ENCODE measurements at places on chromosomes 2 and 18.
A peak's percentile ranks its signal among the peaks of the same experiment; 100 is the strongest.

DNA sequence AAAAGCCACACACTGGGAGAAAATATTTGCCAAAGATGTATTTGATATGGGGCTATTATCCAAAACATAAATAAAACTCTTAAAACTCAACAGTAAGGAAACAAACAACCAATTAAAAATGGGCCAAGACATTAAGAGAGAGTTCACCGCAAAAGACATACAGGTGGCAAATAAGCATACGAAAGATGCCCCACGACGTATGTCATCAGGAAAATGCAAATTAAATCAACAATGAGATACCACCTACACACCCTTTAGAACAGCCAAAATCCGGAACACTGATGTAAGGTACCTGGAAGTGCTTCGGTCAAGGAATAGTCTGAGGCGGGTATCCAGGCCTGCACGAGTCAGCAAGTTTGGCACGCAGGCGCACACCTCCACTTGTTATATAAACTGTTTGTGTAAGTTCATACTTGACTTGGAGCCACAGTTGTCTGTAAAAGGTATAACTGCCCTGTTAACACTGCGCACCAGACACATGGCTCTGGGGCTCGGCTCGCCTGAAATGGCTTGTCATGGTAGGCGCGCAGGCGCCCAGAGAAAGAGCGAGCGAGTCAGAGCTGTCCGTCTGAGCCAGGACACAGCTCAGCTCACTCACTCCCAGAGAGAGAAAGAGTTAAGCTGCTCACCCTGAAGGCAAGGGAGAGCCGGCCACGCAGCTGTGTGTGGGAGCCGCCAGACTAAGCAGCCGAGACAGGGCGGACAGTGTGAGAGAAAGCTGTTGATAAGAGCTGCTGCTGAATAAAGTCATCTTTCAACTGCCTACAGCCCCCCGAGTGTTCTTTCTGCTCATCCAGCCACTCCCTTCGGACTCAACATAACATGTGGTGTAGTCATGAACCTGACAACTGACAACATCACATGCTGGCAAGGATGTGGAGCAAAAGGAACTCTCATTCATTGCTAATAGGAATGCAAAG is 87.3 kb downstream of the HNRNPLL start:
- no peak for DNase-seq

GRCh38 chr2:219496825-219497494 is 1.7 kb upstream of the GMPPA start:
- no peak for DNase-seq

DNA sequence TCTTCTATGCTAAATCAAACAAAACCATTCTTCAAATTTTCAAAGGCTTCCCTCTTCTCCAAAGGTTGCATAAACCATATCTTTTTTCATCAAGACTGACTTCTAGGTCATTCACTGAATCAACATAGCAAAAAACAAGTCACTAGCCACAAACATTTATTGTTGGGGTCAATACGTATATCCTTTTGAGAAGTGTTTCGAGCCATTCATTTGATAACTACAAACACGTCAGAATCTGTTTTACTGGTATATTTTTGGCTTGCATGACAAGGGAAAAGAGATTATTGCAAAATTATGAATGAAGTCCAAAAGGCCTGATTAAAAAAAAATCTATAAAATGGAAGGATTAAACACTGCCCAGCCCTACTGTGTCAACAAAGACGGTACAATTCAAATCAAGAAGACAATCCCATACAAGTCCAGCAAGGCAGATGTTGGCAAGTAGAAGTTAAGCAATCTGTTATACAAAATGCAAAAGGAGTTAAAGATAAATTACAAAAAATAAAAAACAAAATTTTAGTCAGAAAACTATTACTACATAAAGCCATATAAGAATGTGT is 222.4 kb downstream of the SRBD1 start:
- DNase-seq = no peak

- no peak for DNase-seq
Observed at GRCh38 chr2:16477648-16478047, 188.0 kb downstream of the CYRIA start.

- no peak for DNase-seq
Observed at GRCh38 chr2:64924170-64924934, 64.8 kb upstream of the SLC1A4 start.

GRCh38 chr2:9799011-9799596 is 44.2 kb upstream of the TAF1B start:
- DNase-seq = no peak

- DNase-seq = no peak
Observed at GRCh38 chr2:38626326-38627035, 23.8 kb upstream of the HNRNPLL start.

DNA sequence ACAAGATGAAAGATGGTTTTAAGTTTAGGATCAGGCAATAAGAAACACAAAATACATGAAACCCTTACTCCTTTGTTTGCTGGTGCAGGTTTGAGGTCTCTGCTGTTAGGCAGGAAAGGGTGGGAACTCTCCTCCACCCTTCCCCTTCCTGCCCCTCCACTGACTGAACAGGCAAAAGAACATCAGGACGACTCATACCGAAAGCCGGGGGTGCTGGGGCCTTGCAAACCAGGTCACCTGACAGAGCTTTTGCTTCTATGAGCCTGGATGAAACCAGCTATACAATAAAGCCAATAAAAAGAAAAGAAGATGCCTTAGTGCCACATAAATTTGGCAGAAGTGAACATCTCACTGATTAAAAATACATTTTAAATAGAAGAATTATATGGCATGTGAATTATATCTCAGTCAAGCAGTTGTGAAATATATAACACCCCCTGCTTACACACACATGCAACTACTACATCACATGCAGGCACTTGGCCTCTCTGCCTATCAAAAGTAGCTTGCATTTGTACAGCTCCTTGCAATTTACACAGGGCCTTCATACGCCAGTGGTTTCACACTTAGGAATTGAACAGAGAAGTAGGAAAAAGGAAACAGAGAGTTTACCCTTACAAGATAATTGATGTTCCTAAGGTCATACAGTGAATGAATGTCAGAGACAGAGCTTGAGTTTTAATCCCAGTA is 215.1 kb upstream of the TRIB2 start:
- no peak for DNase-seq

GRCh38 chr18:61400016-61400635 is 66.9 kb downstream of the CDH20 start:
- no peak for DNase-seq

DNA sequence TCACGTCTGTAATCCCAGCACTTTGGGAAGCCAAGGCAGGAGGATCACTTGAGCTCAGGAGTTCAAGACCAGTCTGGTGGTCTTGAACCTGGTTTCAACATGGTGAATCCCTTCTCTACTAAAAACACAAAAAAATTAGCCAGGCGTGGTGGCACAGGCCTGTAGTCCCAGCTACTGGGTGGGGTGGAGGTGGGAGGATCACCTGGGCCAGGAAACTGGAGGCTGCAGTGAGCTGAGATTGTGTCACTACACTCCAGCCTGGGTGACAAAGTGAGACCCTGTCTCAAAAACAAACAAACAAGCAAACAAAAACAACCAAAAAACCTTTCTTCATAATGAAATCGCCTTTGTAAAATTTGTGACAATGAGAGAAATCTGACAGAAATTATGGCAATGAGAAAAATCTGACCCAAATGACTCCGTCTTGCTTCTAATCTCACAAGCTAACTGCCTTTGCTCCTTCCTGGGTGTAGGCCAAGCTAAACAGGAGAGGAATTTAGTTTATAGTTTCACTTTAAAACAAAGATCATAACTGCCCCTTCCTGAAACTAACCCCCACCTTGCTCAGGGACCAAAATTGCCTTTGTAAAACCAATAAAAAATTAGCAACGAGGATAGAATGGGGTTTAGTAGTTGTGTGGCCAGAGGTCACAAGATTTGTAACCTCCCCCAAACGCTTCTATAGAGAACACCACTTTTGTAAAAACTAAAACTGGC is 60.7 kb upstream of the KIF5C start:
- DNase-seq = no peak

DNA sequence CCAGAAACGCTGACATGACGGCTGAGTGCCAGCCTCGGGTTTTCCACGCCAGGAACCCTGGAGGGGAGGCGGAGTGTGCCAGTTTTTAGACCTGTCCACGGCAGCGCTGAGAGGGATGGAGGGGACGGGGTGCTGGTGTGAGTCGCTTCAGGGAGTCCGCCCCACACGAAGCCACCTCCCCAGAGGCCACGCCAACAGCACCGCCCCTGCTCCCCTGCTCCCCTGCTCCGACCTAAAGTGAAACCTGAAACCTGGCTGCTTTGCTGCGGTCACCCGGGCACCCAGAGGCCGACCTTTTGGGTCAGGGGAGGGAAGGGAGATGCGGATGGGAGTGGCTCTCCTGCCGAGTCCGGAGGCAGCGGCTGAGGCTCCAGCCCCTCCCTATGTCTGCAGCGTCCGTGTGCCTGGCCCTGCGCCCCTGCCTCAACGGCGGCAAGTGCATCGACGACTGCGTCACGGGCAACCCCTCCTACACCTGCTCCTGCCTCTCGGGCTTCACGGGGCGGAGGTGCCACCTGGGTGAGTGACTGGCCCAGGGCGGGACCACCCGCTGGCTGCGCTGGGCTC is 38.1 kb downstream of the SNED1 start:
- DNase-seq = peak; percentile 33

GRCh38 chr18:59501920-59502273 is 142.8 kb upstream of the LMAN1 start:
- DNase-seq = no peak

DNA sequence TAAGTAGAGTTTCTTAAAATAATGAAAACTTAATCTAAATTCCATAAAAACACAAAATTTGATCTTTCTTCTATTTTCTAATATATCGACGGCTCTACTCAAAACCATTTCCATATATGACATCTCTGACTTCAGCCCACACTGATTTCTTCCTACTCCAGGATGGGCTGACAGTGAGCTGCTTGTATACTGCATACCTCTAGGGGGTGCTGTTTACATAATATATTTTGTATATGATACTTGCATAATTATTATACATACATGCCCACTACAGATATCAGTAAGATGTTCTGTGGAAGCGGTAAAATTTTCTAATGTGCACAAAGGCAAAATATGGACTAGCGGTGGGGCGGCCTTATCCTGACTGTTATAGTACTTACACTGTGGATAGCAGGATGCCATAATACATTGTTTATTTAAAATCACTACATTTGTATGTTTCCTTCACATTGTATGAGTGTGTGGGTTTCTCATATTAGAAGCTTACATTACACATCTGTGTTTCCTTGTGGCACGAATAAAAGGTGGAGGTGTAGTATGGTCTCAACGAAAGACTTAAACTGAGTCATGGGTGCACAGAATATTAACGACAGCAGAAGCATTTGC is 66.1 kb upstream of the NXPH2 start:
- no peak for DNase-seq

DNA sequence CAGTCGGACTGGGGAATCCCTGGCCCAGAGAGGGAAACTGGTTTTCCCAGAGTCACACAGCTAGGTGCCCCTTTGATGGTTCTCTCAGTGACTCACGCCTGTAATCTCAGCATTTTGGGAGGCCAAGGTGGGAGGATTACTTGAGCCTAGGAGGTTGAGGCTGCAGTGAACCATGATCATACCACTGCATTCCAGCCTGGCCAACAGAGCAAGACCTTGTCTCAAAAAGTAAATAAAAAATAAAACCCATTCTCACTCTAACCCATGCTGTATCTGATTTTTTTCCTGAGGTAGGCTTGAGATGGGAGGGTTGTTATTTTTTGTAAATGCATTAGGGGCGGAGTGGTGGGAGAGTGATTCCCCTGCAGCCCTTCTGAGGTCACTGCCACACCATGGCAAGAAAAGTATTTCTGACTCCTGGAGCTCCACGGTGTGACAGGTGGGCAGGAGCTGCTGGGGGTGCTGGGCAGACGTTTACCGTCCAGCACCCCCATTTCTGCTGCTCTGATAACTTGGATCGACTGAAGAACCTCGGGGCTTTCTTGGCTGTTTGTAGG is 60.3 kb downstream of the HPCAL1 start:
- no peak for DNase-seq
